ENCODE measurements at places on chromosomes 12 and 14. TPM values are rescaled to one million over a fixed set of nuclear protein-coding genes. Genes with fewer than 3 reads are reported as not detected.

STAC3 gene
- total RNA-seq: 3.3 TPM

DNA sequence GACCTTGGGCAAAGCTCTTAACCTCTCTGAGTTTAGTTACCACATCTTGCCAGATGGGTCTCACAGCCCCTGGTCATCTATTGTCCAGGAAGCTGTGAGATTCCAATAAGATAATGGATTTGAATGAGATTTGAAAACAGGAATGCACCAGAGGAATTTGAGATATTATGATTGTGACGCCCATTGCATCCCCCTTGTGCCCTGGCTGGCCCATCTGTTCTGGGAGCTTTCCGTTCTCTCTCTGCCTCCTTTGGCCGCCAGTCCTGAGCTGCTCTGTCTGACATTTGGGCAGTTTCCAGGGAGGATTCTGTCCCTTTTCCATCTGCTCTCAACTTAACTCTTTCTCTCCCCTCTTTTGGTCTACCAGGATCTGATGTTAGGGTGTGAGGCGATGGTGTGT lies 24.6 kb downstream of the SRRM4 start:
- no peak for DNase-seq

DNA sequence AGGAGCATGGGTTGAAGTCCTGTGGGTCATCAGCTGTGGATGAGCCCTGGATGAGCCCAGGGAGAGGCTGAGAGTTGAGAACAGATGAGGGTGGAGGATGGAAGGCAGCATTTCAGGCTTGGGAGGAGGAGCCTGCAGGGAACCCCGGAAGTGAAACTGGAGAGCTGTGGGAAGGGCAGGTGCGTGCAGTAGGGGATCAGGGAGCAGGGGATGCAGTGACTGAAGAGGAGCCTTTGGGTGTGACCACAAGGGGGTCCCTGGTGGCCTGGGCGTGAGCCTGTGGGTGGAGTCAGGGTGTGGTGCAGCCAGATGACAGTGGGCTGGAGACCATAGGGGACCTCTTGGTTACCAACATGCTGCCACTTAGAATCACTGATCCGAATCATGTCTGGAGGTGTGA lies 115.5 kb downstream of the PAPOLA start:
- no peak for DNase-seq

TRIM9 gene
- 0.72 TPM for total RNA-seq

GRCh38 chr12:66692170-66692569 lies 13.3 kb upstream of the GRIP1 start:
- no peak for DNase-seq

- peak; percentile 65 for DNase-seq
Observed at GRCh38 chr14:77458249-77458950, 507 bp downstream of the AHSA1 start.

TAS2R46 gene
- 0.87 TPM for total RNA-seq

DNA sequence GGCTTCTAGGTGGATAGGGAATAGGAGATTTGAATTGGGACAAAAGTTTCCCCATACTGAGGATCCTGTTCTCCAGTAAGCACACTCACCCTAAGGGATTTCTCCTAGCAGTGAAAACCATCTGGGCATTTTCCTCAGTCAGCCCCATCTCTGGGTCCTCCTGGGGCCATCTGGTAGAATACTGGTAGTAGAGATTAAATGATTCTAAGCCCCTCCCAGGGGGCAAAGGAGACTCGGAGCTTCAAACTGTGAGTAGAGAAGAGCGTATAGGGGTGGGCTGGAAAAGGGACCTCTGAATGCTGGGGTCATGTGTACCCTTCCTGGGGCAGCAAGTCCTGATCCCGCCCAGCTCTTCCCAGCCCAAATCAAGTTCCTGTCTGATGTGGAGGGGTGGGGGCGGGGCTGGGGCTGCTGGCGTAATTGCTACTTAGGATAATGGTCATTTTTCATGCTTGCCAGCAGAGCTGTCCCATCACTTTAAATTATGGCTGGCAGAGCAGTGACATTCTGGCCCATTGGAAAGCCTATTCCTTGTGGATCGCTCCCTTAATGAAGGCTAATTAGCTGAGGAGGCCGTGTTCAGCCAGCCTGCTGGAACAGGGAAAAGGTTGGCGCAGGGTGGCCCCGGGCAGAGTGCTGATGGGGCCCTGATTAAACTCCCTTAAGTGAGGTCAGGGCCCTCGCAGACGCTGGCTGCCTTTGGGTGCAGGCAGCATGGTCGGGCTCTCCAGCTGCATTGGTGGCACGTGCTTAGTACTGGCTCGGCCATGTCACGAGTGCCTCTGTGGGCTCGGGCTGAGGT lies 127.8 kb downstream of the TSPAN9 start:
- DNase-seq: no peak

- DNase-seq: no peak
Observed at GRCh38 chr14:68315081-68315480, 477.8 kb downstream of the ZFP36L1 start.

GRCh38 chr12:114681116-114681871 lies 2.7 kb downstream of the TBX3 start:
- DNase-seq: no peak

GRCh38 chr14:37791384-37792036 lies 196.1 kb downstream of the TTC6 start:
- DNase-seq: no peak

GRCh38 chr14:80538633-80539375 lies 327.5 kb upstream of the DIO2 start:
- DNase-seq: no peak

GRCh38 chr12:112188130-112188830 lies 62.9 kb downstream of the TRAFD1 start:
- DNase-seq: no peak

- DNase-seq: no peak
Observed at GRCh38 chr12:17680220-17680619, 409.8 kb downstream of the RERGL start.

- no peak for DNase-seq
Observed at GRCh38 chr14:99537399-99537798, 56.2 kb downstream of the CCNK start.

DNA sequence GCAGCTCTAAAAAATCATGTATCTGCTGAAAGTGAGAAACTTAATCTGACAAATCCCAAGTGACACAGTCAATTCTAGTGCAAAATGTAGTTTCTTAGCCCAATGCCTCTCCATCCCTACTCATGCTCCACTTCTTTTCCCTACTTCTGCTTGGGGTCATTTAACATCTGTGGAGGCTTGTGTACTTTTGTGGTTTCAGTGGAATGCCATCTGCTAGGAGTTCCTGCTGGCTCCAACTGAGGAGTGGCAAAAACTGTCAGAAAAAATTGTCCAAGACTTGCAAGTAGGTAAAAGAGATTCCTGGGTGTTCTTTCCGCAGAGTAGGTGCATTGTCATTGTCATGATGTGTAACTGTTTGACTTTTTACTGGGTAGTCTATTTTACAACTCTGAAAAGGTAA lies 12.5 kb upstream of the AVPR1A start:
- no peak for DNase-seq

- no peak for DNase-seq
Observed at GRCh38 chr12:43937947-43938346, 102.1 kb downstream of the TMEM117 start.

GPR137C gene
- 0.43 TPM for total RNA-seq

GYS2 gene
- total RNA-seq: not detected

- DNase-seq: no peak
Observed at GRCh38 chr14:102315121-102315520, 4.4 kb upstream of the ZNF839 start.

GRCh38 chr14:95024380-95024779 lies 132.9 kb downstream of the DICER1 start:
- DNase-seq: no peak

DNA sequence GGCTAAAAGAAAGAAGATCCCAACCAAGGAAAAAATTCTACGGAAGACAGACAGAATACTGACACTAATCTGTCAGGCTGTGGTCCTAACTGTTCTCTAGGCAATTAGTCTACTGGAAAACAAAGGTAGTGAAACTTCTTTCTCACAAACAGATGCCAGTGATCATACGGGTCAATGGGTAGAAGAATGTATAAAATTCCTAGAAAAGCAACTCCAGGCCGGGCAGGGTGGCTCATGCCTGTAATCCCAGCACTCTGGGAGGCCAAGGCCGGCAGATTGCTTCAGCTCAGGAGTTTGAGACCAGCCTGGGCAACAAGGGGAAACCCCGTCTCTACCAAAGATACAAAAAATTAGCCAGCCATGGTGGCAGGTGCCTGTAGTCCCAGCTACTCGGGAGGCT lies 64.8 kb downstream of the HECTD4 start:
- DNase-seq: no peak

Data from mucosa of descending colon (tissue), 3 donors.